SW 1271 (cell line): ENCODE measurements at places on chromosomes 11 and 22.

DNA sequence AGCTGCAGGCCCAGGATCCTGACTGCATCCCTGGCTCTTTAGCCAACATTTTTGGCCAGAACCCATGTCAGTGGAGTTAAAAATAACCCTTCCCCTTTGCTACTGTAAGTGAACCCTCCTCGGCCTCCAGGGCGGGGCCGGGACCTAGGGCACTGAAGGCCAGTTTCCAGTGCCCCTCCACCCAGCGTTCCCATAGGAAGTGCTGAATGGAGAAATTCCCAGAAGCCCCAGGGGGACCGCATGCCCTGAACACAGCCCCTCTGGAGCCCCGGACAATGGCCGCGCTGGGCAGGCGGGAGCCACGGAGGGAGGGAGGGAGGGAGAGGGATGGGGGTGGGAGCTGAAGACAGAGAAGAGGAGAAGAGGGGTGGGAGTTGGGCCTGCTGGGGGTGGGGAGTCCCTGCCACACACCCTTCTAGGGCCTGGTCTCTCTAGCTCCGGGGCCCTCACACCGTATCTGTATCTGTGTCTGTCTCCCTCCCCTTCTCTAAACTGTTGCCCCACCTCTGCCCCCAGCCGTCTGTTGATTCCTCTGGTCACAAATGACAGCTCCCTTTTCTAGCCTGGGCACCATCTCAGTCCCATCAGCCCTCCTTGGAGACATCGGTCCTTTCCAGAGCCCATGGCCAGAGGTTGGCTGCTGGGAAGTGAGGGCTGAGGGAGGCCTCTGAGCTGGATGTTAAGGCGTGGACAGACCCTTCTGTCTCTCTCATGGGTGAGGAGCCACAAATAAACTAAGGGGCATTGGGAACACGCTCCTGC lies 10.9 kb downstream of the PDGFB start:
- no peak for DNase-seq

DNA sequence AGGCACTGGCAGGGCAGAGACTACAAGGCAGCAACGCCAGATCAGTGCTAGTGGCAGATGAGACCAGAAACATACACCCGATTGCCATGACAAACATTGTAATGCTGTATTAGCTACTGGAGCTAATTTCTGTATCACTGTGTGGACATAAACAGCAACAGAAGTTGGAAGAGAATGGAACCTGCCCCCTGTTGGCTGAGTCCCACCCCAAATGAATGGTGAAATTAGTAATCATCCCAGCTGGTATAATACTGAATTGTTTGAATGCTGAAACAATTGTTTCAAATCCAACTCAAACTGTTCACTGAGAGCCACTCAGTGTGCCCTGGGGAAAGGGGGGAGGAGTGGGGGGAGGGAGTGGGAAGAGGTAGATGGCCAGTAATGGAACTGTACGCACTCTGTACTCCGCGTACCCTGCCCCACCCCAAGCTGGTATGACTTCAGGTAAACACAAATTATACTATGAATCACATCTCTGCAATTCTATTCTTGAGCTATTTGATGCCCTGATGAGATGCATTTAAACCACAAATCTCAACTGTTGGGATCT lies 11.2 kb upstream of the BIRC3 start:
- DNase-seq = no peak

GRCh38 chr11:78825591-78826020 lies 250.9 kb upstream of the NARS2 start:
- no peak for DNase-seq

DNA sequence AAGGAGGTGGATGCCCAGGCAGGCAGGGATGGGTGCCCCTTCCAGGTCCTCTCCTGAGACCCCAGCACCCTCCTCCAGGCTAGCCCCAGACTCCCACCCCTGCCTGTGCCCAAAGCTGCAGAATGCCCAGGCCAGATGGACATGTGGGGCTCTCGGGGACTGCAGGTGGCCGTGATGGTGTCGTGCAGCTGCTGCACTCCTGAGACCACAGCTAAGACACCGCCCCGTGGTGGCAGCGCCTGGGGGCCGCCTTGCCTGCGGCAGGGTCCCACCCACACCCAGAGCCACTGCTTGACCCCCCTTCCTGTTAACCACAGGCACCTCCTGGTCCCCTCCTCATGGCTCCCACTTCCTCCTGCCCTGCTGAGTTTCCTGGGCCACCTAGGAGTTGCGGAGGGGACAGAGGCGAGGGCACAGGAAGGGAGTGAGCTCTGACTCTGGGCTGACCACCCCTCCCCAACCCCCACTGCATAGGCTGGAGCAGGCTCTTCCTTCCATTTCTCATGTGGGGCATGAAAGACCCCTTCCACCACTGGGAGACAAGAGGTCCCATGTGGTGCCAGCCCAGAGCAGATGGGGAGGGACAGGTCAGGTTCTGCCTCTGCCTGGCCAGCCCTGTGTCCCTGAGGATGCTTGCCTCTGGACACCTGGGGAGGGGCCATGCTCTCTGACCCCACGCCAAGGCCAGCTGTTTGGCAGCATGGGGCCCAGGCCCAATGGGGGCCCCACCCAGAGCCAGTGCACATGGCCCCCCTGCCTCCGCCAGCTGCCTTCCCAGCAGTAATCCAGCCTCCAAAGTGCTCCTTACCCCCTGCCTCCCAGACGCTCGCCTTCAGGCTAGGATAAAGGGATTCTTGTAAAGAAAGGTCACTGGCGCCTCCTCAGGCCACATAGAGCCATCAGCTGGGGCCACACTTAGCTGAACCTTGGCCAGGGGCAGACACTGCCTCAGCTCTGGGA lies 29.3 kb downstream of the OSBPL5 start:
- no peak for DNase-seq

GRCh38 chr11:3105791-3106735 lies 48.8 kb upstream of the CARS1 start:
- DNase-seq = no peak

GRCh38 chr11:62315431-62315830 lies 16.6 kb upstream of the SCGB1D4 start:
- DNase-seq = no peak

- no peak for DNase-seq
Observed at GRCh38 chr11:124864176-124864891, 898 bp upstream of the ROBO3 start.

DNA sequence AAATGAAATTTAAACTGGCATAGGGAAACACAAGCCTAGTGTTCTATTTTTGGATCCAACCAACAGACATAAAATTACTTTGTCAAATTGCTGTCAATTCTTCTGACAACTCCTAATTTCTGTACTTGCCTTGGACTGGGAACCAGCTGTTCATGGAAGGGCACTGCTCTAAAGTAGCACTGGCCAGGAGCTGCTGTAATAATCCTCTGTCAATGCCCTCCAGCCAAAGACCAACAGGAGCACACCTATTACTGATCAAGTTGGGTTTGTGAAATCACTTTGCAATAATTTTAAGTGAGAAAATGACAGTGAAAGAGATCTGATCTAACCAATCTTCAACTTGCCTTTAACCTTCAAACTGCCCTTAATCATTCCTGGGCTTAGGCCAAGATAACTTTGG lies 18.9 kb upstream of the TMEM123 start:
- DNase-seq = no peak

- no peak for DNase-seq
Observed at GRCh38 chr22:46056546-46057245, 79.7 kb upstream of the WNT7B start.

DNA sequence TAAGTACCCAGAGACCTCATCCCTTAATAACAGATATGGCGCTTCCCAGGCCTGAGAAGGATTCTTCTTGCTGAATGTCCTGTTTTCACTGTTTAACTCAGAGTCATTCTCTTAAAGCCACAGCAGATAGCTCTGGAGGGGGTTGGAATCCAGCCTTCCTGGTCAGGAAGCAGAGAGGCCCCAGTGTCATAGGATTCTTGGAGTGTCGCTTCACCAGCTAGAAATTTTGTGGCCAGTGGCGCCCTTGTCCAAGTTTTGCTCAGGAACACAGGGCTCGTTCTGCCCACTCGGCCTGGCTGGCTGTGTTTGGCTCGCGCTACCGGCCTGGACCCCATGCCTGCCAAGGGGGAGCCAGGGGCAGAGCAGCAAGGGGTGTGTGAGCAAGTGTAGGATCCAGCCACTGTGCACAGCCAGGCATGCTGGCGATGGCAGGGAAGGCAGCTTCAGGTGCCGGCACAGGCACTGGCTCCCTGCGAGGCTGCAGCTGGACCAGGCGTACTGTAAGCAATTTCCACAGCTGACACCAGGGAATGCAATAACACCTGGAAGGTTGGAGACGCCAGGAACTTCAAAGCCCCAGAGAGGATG lies 214.8 kb upstream of the SESN3 start:
- no peak for DNase-seq

DNA sequence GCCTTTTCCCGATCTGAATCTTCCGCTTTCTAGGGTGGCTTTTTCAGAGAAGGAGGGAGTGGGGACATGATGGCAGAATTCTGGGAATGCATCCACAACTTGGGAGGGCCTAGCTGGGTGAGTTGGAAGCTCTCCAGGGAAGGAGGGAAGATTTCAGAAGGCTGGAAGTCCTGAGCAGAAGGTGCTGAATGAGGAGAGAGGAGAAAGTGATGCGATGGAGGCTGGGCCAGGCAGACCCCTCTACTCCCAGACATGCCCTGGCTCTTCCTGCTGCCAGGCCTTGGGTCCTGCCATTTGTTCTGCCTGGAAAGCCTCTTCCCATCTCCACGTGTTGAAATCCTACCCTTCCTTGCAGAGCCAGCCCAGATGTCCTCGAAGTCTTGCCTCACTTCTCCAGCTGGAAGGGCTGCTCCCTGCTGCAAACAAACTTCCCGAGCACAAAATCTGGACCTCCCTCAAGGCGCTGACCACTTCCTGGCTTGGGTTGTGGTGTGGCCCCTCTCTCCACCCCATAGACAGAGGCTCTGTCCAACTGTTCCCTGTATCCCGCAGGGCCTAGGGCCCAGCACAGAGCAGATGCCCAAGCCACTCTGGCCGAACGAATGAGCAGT lies 16.8 kb downstream of the LRRC32 start:
- no peak for DNase-seq

DNA sequence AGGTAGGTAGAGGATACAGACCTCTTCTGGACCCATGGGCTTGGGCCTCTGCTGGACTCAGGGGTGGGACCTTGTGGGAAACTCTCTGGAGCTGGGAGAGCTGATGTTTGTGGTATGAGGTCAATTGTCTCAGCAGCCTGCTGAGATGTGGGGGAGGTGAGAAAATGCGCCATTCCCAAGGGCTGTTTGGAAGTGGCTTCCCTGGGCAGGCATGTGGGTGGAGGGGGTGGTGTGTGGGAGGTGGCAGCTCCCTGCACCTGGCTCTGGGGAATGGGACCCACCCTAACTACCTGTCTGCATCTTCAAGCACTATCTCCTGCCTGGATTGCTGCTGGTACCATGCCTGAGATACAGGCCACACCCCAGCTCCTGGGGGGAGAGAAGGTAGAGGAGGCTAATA lies 97.4 kb upstream of the THY1 start:
- no peak for DNase-seq

DNA sequence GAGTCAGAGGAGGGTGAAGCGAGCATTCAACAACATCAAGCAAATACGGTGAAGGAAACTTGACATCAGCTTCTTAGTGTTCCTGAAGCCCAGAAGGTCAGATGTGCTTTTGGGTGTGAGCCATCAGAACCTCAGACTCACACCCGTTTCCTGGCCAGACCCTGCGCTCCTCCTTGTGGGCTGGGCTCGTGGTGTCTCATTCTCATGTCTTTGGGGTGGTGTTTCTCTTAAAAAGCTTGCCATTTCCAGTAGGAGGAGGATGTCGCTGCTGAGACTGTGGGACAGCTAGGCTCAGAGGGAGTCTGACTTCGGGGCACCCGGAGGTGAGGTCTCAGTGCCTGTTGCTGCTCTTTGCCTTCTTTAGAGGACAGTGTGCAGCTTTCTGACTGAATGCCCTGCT lies 24.2 kb downstream of the PPFIBP2 start:
- no peak for DNase-seq

DNA sequence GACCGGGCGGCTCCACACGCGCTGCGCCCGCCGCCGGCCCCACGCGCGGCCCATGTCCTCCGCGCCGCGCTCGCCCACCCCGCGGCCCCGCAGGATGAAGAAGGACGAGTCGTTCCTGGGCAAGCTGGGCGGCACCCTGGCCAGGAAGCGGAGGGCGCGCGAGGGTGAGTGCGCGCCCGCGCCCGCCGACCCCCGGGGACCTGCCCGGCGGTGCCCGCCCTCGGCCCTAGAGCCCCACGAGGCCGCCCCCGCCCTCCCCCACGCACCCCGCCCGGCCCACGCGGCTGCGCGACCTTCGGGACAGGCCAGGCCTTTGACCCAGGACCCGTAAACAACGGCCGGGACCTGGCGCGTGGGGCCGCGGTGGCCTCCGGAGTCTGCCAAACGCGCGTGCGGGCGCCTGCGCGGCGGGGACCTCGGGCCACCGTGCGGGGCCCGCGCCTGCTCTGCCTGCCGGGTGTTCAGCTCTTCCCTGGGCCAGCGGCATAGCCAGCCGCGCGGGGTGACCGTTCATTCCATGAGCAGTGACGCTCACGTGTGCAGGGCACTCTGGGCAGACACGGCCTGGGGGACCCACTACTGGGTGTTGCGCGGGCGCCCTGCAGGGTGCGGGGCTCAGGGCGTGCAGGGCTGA lies at the start of gene PARVB:
TSS of gene PARVB (plus strand) at position 15 of the 634 bp plus-strand sequence. CDS start at position 53, 38 bp downstream.
- DNase-seq = no peak

DNA sequence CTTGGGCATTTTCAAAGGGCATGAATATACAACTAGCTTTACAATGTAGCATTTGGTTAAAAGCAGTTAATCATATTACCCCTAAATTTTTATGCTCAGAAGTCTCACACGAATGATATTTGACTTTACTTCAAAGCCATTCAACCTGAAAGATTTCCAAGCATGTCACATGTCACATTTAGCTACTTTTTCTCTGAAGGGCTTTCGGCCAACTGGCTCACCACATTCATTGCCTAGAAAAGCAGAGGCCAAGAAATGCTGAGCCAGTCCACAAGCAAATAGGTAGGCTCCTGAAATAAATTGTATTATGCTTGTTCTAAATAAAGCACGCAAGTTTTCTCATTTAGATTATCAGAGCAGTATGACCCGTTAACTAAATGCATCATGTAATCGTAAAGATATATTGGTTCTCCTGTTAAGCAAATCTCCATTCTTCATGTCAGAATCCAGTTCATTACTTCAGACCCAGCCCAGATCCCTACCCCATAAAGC lies 30.6 kb downstream of the PAX6 start:
- no peak for DNase-seq

DNA sequence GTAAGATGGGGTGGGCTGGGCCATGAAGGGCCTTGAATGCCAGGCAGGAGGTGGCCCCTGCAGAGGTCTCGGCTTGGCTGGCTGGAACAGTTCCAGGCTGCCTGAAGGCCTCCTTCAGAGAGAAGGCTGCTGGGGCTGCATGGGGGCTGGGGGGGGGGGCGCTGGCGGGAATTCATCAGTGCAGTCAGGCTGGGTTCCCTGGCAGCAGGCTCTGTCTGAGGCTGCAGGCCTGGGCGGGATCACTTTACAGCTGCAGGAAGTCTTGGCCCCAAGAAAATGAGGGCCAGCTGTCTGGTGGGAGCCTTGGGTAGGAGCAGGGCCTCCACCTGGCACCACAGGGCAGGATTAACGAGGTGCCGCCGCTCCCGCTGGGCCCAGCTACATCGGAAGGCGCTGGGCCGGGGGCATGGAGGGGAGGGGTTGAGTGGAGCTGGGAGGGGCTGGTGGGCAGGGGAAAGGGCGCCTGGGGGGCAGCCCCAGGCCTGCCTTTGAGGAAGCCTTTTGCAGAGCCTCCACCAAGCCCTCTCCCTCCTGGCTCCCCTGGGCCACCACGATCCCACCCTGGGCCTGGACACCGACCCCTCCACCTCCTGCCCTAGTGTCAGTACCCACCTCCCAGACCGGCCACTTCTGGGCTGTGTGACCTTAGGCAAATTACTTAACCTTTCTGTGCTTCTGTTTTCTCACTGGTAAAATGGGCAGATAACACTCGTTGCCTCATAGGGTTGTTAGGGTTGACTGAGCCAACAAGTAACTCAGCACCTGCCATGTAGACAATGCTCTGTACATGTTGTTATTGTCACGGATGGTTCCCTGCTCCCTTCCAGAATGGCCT lies 31.0 kb upstream of the HMOX1 start:
- no peak for DNase-seq

GRCh38 chr11:22920939-22921565 lies 60.8 kb upstream of the CCDC179 start:
- no peak for DNase-seq
